ENCODE measurements at places on chromosomes 12 and 14.
A peak's percentile ranks its signal among the peaks of the same experiment; 100 is the strongest.

- DNase-seq, result no peak
These were observed 341.6 kb upstream of the FKBP4 start for GRCh38 chr12:2453076-2453760.

- DNase-seq, result no peak
These were observed 59.5 kb downstream of the GALNT8 start for GRCh38 chr12:4779749-4780148.

GRCh38 chr14:84806622-84807021, 723.3 kb upstream of the FLRT2 start:
- DNase-seq, result no peak

DNA sequence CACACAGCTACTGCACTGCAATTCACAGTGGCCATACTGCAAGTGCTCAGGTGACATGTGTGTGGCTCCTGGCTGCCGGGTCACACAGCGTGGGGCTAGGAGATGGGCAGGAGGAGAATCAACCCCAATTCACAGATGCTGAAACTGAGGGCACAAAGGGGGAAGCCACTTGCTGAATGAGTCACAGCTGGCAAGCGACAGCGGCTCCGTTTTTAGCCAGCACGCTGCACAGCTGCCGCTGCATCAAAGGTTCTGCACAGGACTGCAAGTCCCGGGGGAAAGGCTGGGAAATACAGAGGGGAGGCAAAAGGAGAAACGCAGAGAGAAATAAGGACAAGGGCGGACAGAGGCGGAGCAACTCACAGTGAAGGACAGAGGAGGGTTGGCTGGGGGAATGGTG, 57.9 kb downstream of the KDM2B start:
- no peak for DNase-seq

DNA sequence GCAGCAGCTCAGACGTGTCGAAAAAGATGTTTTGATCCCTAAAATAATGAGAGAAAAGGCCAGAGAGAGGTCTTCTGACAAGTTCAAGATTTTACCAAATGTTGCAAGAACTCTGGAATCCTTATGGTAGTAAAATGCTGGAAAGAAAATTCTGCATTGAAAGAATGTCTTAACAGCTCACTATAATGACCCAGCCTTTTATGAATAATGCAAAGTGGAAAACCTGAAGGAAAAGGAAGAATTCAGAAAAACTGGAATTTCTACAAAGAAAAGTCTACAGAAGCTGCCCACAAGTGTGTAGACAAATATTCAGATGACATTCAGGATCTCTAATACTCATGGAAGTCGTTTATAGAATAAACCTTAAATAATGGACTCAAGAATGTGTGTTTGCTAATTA, 1.8 kb upstream of the CCDC88C start:
- DNase-seq, result no peak

DNA sequence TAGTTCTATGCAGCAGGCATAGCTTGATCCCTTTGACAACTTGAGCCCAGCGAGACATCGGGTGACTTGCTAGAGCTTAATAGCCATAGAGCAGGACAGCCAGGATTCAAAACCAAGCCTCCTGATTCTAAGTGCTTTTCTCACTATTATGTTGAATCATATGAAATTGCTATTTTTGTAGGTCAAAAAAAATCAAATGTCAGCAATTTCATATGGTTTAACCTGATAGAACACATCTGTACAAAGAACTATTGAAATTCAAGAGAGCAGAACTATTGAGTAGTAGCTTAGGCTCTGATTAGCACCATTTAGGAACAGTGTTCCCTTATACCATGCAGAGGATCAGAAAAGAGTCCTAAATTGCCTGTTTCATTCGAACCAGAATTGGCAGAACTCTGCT, 132.0 kb downstream of the EMP1 start:
- DNase-seq, result no peak

DNA sequence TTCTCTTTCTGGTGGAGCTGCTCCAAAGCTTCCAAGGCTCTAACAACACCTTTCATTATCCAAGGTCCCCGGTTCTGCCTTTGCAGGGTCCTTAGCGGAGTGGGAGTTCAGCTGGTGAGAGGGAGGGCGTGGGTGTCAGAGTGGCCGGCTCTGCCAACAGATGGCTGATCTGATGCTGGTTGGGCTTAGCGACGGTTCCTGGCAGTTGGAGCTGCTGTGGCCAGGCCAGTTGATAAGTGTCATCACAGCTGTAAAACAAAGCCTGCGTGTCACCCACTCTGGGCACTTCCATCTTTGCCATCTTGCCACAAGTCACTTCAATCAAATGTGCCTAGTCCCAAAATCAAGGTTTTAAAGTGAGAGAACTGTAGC, 36.3 kb downstream of the RIN3 start:
- DNase-seq, result no peak

DNA sequence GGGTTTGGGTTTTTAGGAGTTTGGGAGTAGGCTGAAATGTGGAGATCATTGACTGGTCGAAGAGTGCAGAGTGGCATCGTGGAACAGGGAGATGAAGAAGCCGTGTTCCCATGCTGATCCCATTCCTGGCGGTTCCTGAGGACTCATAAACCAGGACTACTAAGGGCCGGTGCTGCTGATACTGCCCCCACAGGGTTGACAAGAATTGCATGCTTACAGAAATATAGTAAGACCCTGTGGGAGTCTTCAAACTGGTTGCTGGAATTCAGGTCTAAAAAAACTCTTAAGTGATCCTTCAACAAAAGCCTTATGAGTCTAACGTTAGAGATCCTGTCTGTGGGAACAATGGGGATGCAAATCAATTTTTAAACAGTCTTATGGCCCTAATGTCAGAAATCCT, 64.0 kb upstream of the ARHGAP5 start:
- DNase-seq, result no peak

DNA sequence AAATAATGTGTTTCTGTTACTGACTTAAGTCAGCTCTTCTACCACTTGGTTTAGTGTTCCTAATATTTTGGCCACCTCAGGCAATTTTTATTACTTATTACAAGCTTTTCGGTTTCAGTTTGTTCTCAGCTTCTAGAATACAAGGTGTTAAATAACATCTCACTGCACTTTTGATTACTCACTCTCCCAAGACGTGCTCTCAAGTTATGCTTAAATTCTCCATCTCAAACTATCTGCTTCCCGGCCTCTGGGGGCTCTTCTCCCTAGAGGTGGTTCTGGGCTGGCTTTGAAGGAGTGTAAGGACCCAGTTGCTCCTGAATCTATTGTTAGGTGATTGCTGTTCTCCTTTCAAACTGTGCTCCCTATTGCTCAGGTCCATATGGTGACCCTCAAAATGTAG, 193.9 kb upstream of the DDHD1 start:
- no peak for DNase-seq

DNA sequence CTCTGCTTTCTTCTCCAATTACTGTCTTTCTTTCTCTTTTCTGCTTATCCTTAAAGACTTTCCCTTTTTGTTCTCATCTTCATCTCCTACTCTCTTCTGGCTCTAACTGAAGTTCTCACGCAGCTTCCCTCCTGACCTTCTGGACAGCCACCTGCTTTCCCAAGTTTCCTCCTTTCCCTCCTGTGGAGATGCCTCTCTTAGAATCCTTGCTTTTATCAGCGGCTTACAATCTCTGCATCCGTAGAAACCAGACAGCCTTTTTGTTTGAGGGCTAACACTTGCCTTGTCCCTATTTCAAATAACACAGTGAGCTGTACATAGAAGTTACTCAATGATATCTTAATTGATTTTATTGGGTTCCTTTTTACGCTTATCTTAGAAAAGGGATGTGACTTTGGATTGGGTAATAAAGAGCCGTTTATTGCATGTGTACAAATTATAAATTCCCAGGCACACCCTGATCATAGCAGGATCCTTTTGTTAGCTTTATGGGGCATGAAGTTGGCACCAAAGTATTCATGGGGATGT, 2.1 kb upstream of the LGALS3 start:
- DNase-seq, result no peak

- DNase-seq, result no peak
These were observed 14.6 kb downstream of the SLC38A4 start for GRCh38 chr12:46811185-46811584.

DNA sequence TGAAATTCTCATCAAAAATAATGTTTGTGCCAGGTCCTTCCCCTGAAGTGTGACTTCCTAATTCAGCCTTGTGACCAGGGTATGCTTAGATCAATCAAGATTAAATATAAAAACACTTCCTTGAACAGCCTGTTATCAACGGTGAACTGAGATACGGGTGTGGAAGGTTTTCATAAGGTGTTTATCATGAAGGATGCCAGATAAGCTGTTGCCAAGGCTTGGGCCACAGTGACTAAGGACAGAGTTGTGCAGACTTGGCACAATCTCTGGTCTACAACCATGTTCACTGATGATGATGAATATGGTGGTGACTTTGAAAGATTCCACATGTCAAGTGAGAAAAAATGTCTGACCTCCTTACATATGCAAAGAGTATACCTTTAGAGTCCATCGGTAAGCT, 51.3 kb upstream of the LIN7A start:
- no peak for DNase-seq

- DNase-seq, result no peak
These were observed 63.7 kb downstream of the R3HDM2 start for GRCh38 chr12:57367121-57367520.

- no peak for DNase-seq
These were observed 390.9 kb upstream of the PRICKLE1 start for GRCh38 chr12:42980441-42980840.

GRCh38 chr12:49026678-49027480, 8.3 kb upstream of the PRKAG1 start:
- DNase-seq, result no peak

GRCh38 chr12:30806989-30807694, 52.4 kb upstream of the CAPRIN2 start:
- peak; percentile 36 for DNase-seq

- no peak for DNase-seq
These were observed 101.0 kb downstream of the LRIG3 start for GRCh38 chr12:58819345-58819744.

GRCh38 chr12:81245458-81245857, 167.6 kb downstream of the ACSS3 start:
- no peak for DNase-seq

GRCh38 chr12:53499266-53500141, at the start of gene MAP3K12:
MAP3K12 (minus strand) TSS chr12:53499458; CDS start chr12:53487391, 12,067 bp downstream.
- DNase-seq, result no peak

GRCh38 chr12:27709932-27710591, 570 bp upstream of the MRPS35 start:
- no peak for DNase-seq

GRCh38 chr14:61620130-61620946, 75.0 kb upstream of the HIF1A start:
- DNase-seq, result no peak

DNA sequence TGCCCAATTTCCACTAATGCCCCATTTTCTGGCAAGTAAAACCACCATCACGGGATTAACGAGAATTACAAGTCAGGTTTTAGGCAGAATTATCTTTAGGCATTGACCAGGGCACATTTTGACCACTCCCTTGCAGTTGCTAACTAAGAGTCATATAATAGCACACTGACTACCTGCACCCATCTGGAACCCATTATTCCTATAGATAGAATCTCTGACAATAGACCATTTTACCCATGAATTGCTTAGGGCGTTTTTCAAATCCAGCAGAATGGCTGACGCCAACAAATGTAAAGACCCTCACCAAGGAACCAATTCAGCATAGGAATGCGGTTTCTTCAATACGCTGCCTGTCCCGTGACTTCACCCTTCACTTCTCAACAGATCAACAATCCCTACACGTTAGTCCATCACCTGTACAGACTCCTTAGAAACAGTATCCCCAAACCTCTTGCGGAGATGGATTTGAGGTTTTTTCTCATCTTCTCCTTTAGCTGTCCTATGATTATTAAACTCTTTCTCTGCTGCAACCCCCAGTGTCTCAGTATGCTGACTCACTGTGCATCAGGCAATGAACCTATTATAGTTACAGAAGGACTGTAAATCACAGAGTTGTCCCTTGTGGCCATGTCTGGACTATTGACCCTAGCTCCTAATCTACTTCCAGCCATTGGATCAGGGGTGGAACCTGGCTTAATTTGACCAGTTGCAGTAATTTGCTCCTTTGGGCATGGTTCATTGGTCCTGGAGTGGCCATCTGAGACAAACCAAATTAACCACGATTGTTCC, 177.3 kb upstream of the PLXNC1 start:
- no peak for DNase-seq

DNA sequence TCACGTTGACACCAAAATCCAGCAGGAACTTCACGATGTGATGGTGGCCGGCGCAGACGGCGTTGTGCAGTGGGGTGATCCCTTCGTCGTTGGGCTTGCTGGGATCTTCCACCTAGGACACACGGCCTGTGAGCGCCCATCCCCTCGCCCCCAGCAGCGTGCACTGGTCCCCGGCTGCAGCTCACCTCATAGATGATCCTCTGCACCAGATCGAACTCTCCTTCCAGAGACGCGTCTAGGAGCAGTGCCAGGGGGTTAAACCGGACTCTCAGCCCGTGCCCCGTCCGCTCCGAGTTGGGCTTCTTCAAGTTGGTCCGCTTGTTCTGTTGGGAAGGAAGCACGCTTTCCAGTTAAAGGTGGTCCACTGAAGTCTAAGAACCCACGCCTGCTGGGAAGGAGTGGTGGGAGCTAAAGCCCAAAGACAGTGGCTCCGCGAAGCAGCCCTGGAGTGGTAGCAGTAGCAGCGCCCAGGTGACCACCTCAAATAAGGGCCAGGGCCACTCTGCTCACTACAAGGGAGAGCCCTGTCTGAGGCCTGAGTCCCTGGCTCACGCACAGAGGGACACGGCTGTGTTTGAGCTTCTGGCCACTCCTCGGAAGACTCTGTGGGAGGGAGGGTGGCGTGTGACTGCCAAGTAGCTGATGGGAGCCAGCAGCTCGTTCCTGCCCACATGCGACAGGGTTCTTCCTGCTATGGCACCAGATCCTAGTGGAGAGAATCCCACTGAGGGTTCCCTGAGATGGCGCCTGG, 23.3 kb downstream of the ZFYVE21 start:
- no peak for DNase-seq

DNA sequence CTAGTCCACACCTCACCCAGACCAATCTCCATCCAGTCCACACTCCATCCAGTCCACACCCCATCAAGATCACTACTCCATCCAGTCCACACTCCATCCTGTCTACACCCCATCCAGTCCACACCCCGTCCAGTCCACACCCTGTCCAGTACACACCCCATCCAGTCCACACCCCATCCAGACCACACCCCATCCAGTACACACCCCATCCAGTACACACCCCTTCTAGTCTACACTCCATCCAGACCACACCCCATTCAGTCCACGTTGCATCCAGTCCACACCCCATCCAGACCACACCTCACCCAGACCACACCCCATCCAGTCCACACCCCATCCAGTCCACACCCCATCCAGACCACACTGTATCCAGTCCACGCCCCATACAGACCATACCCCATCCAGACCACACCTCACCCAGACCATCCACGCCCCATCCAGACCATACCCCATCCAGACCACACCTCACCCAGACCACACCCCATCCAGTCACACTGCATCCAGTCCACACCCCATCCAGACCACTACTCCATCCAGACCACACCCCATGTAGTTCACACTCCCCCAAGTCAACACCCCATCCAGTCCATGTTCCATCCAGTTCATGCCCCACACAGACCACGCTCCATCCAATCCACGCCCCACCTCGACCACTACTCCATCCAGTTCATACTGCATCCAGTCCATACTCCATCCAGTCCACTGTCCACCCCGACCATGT, 116.6 kb upstream of the RTL1 start:
- DNase-seq, result no peak

All from NCI-H1417 treated with DMSO at 0.1 percent for 48 hours (cell line).